HCEC 1CT (cell line): ENCODE measurements at places on chromosomes 5 and 9.

- DNase-seq, result no peak
Observed at GRCh38 chr9:1273859-1274258, 223.7 kb downstream of the DMRT2 start.

- no peak for DNase-seq
Observed at GRCh38 chr9:133882849-133883755, 109.0 kb downstream of the VAV2 start.

- DNase-seq, result no peak
Observed at GRCh38 chr5:82142928-82143577, 135.1 kb downstream of the RPS23 start.

GRCh38 chr9:90969021-90969675, 167.5 kb downstream of the SYK start:
- no peak for DNase-seq

GRCh38 chr9:35280399-35280798, 118.6 kb downstream of the UNC13B start:
- DNase-seq, result no peak

DNA sequence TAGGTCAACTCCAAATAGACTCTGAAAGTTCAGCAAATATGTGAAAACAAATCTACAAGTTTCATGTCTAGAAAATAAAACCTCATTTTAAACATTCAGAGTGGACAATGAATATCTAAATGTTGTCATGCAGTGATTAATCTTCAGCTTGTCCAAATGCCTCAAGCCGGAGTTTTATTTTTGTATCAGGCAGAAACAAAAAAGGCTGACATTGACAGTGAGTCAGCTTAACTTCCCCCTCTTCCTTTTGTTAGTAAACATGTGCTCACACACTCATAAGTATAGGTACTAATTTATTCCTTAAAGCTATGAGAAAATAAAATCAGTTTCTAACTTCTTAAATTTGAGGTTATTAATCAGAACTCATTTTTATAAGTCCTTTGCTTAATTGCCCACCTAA, 467.9 kb upstream of the DAB2 start:
- DNase-seq, result peak; percentile 64

GRCh38 chr5:14440582-14441431, 140.8 kb upstream of the OTULINL start:
- DNase-seq, result peak; percentile 91

DNA sequence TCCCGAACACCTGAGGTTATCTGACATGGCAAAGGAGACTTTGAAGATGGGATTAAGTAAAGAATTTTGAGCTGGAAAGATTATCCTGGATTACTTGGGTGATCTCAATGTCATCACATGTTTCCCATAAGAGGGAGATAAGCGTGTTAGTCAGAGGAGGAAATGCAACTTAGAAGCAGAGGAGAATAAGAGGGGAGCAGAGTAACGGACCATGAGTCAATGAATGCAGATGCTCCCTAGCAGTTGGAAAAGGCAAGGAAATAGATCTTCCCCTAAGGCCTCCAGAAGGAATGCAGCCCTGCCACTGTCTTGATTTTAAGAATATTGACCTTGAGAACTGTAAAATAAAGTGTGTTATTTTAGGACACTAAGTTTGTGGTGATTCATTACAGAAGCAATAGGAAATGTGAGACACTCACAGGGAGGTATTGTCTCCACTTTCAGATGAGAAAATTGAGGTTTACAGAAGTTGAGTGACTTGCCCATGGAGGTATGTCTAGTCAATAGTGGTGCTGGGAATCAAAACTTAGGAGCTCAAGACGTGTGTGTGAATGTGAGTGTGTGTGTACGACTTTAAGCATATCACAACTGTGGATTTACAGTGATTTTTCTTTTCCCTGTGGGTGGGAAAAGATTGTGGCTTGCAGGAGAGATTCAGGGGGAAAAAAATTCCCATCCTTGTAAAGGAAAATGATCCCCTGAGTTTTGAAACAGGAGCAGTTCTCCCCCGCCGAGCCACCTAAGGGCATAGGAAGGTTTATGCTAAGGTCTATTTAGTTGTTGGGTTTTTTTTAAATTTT, 125.3 kb downstream of the TRIM32 start:
- no peak for DNase-seq

GRCh38 chr9:12318732-12319685, 374.2 kb upstream of the TYRP1 start:
- no peak for DNase-seq

- peak; percentile 95 for DNase-seq
Observed at GRCh38 chr5:149228618-149229297, 42.9 kb upstream of the AFAP1L1 start.

DNA sequence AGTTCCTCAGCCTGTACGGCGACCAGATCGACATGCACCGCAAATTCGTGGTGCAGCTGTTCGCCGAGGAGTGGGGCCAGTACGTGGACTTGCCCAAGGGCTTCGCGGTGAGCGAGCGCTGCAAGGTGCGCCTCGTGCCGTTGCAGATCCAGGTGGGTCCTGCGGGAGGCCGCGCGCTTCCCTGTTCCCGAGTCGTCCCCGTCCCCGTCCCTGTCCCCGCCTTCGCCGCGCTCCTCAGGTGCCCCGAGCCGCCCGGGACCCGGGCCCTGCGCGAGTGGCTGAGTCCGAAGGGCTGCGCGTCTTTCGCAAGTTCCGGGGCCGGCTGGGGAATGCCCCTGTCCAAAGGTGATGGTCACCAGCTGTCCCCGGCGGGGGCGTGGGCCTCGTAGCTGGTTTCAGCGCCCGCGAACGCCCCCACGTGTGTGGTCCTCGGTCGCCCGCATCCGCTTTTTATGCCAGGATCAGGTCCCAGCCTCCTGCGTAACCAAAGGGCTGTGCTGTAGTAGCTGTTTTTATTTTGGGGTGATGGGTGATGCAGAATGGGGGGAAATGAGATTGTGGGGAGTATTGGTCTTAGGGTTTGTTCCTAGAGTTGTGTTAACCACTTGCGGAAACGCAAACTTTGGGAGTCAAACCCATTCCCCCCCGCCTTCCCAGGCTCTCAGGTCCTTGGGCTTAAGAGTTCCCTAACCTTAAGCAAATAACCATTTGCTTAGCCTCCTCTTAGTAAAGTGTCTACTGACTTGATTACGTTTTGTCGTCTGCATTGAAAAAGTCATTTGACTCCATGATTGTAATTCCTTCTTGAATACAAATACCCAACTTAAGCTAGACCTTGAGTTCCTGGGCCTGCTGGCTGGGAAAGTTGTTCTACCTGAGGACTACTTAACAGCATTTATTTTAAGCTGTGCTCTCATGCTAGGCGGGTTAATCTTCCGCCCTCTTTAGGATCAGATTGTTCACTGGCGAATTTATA, 663 bp downstream of the ISOC1 start:
- peak; percentile 58 for DNase-seq

- no peak for DNase-seq
Observed at GRCh38 chr9:105751761-105752160, 57.4 kb downstream of the TMEM38B start.

- no peak for DNase-seq
Observed at GRCh38 chr5:180120237-180121101, 48.9 kb upstream of the RNF130 start.

DNA sequence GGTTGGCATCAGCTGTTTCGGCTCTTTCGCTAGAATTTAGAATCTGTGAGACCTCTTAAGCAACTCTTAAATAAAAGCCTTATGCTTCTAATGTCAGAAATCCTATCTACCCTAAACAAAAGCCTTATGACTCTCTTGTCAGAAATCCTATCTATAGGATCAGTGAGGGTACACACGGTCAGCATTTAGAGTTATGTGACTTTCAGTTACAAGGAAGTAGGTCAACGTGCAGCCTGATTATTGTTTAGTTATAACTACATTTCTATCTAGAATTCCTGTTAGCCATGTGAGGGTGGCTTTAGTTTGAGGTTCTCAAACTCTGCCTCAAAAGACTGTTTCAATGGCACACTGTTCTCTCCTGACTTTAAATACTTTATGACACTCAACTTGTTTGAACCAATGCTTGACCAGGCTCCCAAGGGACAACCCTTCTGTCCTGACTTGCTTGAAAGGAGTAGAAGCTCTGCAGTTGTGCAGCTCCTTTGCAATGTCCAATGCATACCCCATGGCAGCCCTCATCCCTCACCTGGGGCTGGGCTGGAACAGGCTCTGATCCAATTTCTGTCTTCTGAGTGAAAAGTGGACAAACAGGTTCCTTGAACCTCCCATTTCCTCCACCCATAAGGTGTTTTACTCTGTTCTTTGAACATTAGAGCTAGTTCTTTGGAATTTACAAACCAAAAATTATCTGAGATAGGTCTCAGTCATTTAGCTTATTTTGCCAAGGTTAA, 251.6 kb upstream of the PIK3R1 start:
- DNase-seq, result no peak

DNA sequence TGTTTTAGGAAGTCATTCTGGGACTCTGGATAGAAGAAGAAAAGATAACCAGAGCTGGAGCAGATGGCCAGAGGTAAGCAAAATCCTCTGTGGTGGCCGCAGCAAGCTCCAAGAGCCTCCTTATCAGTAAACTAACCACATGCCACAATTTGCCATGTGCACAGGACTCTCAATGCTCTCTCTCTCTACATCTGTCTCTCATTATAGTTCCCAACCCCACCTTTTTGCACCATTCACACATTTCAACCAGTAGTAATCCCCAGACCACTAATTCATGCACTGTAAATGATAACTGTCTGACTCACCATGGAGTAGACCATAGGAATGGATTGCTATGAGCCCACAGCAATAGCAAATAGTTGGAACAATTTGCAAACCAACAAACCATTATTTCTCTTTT, 526.1 kb downstream of the TLR4 start:
- DNase-seq, result no peak

- peak; percentile 84 for DNase-seq
Observed at GRCh38 chr5:75551471-75551870, 39.8 kb downstream of the POLK start.

- peak; percentile 33 for DNase-seq
Observed at GRCh38 chr5:61139094-61139873, 23.0 kb downstream of the SMIM15 start.

DNA sequence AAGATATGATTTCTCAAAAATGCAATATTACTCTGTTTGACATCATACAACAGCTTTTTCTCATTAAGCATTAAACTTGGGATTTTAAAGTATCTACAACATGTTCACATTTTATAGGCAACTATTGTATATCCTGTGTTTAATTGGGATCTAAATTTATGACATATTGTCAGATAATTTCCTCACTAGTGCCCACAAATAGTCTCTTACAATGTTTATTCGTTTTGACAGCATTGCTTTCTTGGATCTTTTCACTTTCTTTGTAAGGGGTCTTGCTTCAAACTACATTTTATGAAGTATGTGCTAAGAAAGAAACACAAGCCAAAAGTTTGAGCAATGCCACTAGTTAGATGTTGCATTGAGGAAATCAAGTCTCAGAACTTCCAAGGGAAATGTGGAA, 285.1 kb downstream of the TMEM167A start:
- DNase-seq, result no peak

- no peak for DNase-seq
Observed at GRCh38 chr5:57445705-57446037, 36.9 kb downstream of the ACTBL2 start.

DNA sequence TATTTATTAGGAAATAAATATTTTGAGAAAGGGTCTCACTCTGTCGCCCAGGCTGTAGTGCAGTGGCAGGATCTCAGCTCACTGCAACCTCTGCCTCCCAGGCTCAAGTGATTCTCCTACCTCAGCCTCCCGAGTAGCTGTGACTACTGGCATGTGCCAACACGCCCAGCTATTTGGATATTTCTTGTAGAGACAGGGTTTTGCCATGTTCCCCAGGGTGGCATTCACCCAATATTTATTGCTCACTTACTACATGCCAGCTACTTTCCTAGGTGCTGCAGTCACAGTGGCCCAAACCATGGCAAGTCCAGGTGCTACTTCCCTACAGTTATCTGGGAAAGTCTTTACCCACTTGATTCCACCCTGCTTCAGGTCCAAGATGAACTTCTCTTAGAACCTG, 8.3 kb upstream of the MED7 start:
- DNase-seq, result no peak

DNA sequence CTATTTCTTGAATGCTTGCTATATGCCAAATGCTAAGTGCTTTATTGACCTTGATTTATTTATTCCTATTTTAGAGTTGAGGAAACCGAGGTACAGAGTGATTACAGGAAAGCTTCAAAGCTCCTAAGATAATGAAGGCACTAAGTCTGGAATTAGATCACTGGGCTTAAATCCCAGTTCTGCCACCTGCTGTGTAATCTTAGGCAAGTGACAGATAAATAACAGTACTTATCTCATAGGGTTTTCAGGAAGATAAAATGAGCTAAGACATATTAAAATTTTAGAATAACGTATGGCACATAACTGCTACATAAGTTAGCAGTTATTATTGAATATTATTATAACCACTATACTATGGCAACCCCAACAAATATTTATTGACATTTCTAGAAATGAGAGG, 843.8 kb downstream of the DTWD2 start:
- DNase-seq, result no peak

DNA sequence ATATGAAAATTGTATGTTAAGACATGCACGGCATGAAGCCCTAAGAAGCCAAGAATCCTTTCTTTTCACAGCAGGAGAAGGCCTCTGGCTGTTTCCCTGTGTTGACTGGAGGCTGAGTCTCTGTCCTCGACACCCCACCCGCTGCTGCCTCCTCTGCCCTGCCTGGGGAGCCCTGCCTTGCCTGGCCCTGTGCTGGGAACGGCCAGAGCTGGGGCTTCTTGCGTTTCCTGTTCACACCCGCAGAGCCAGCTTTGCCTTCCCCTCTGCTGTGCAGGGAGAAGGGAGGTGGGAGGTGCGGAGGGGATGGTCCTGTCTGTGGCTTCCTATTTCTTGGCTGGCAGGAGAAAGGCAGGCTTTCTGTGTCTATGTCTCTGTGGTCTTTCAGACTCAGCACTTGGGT, 6.9 kb upstream of the GMCL2 start:
- DNase-seq, result no peak

DNA sequence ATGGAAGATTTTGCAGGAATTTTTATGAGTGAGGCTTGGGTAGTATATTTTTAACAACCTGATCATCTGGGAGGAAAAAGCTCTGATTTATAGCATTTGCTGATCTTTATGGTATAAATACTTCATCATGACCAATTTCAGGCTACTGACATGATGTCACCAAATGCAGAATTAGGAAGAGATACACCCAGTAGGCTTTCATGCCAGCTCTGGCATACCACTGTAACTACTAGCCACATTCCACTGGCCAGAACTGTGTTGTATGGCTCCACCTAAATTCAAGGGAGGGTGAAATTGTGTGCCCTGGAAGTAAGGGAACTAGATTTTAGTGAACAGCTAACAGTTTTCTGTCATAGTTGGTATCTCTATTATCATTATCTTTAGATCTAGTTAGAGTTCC, 17.6 kb downstream of the AP3S1 start:
- DNase-seq, result peak; percentile 15

GRCh38 chr5:57650360-57651069, 167.9 kb upstream of the ACTBL2 start:
- DNase-seq, result peak; percentile 70

- DNase-seq, result peak; percentile 98
Observed at GRCh38 chr5:34660444-34660843, 4.3 kb downstream of the RAI14 start.

- no peak for DNase-seq
Observed at GRCh38 chr5:97635553-97635952, 452.5 kb upstream of the RIOK2 start.
